ENCODE measurements at places on chromosomes 11 and 22.
A peak's percentile ranks its signal among the peaks of the same experiment; 100 is the strongest.

DNA sequence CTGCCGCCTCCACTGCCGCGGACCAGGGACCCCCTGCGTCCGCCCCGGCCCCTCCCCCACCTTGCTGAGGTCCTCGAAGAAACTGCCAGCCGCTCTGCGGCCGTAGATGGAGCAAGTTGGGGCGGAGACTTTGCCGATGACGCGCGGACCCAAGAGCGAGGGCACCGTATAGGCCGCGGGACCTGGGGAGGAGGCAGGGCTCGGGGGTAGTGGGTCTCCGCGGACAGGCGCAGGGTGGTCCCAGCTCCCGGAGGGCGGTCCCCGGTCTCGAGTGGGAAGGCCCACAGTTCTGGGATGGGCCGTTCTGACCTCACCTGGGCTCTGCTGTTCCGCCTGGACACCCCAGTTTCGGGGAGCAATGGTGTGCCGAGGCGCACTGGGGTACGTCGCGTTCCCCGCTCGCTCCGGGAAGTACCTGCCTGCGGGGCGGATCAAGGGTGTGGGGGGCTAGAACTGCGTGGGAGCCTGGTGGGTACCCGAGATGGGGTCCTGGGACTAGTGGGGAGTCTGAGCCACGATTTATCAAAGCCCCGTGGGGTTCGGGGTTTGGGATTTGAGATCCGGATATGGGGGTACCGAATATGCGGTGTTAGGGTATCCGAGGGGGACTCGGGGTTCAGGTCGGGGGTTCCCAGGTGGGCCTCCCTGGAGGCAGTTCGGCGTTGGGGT lies 1.2 kb upstream of the TYMP start:
- no peak for DNase-seq

DNA sequence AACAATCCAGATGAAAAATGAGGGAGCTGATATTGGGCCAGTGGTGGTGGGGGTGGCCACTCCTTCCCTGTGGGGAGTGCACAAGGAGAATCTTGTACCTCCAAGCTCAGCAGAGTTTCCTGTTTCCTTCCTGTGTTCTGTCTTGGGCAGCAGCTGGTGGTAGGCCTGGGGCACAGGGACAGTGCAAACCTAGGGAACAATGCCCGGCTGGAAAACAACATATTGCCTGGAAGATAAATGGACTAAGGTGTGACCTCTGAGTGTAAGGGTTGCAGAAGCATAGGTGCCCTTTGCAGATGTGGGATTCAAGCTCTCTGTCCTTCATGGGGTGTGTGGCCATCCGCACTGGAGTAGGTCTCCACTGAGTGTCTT lies 5.8 kb upstream of the JAM3 start:
- no peak for DNase-seq

- no peak for DNase-seq
Measured at GRCh38 chr11:36362902-36363301, 66.8 kb downstream of the PRR5L start.

DNA sequence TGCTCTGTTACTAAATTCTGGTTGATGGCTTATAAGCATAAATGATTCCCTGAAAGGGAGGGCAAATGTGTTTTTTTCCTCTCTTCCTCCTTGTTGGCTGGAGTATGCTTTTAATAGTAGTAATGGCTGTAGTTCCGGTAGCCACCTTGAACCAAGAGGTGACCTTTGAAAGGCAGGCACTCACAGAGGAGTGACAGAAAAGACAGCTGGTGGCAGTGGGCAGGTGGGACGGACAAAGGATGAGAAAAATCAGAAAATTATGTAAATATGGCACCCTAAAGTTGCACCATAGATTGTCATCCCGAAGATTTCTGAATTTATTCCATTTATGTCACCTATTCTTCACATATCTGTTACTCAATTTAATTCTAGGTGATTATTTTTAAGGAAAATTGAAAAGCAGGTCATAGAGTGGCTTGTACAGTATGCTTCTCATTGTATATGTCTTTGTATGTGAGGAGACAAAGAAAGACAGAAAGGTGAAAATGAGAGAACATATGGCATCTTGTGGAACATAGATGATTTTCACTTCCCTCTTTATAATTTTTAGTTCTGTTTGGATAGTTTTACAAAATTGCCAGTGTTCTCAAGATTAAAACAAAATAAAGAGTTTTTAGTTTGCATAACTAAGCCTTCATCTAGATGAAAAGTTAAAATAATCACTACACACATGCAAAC lies 17.0 kb downstream of the CASP12 start:
- no peak for DNase-seq

DNA sequence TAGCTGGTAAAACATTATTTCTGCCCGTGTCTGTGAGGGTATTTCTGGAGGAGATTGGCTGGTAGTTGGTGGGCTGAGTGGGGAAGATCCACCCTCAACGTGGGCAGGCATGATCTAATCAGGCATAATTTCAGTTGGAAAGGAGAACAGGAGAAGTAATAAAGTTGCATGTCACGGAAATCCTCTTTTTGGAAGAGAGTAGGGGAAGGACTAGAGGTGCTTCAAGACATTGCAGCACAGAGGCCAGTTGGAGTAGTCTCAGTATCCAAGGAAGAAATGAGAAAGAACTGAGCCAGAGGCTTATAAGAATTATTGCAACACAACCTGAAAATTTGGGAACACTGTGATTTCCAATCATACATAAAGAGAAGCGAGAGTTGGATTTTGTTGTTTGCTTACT lies 1155.1 kb downstream of the FAM181B start:
- no peak for DNase-seq

GRCh38 chr11:13777341-13777985 lies 109.0 kb downstream of the FAR1 start:
- DNase-seq, result no peak

DNA sequence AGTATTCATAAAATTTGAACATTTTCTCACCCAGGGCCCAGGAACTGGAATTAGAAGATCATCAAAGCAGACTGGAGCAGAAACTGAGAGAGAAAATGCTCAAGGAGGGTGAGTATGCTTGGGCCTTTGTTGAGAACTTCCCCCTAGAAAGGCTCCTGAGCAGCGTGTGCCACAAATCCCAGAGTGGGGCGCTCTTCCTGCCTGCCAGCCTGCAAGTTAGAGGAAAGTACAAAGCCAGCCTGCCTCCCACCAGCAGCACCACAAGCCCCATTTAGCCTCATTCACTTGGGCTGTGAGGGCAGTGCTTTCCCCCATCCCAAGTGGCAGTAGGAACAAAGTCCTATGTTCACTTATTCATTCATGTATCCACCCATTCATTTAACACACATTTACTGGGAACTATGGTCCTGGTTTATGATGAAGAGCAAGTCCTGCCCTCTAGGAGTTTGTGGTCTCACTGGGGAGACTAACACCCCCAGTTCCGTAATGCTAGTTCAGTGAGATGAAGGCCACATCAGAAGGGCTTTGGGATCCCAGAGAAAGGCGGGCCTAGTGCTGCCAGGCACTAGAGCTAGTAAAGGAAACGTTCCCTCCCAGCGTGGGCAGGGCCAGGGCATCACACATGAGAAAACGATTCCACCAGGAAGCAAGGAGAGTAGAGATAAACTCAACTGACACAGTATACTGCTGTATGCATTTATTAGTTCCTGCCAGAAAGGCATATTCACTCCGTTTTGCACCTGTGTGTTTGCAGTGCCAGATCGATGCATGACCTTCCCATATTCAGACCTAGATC lies 22.4 kb upstream of the PARVA start:
- DNase-seq, result no peak

GRCh38 chr22:46737976-46738646 lies at the start of gene CERK:
CERK (minus strand) TSS chr22:46738252; CDS start chr22:46738148, 104 bp downstream.
- peak; percentile 89 for DNase-seq

Data from HuH-7 (cell line).